Gastroesophageal sphincter (tissue), 4 donors: ENCODE measurements at places on chromosomes 6 and 20.
A peak's percentile ranks its signal among the peaks of the same experiment; 100 is the strongest.

- H3K27me3 ChIP-seq, result no peaks in the 10 kb centered on the region
- H3K27ac ChIP-seq, result no peak overlapping the region
- H3K36me3 ChIP-seq, result peaks cover 28% of the 10 kb centered on the region
Measured at GRCh38 chr6:89154131-89154530, 8.3 kb downstream of the PM20D2 start.

DNA sequence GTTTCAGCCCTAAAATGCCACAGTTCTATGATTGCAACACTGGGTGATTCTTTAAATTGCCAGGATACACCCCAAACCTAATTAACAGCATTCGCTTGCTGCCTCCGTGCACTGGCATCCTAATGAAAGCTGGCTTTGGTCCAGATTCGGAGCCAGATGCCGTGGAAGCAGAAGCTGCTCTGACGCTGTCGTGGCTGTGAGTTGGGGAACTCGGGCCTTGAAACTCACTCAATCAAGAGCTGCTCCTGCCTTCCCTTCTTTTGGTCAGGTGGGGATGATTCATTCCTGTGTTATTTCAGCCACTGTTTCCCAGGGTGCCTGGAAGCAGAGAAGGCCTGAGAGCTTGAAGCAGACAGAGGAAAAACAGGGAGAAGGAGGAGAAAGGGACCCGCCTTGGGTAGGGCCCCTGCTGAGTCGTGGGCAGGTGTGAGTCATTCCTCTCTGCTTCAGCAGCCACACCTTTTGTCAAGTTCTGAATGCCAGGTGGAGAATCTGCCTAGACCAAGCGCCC, 36.2 kb upstream of the DSP start:
- no peaks in the 10 kb centered on the region for H3K36me3 ChIP-seq
- H3K27ac ChIP-seq, result no peak overlapping the region
- H3K27me3 ChIP-seq, result peaks cover 15% of the 10 kb centered on the region
- no peak for ATAC-seq

GRCh38 chr6:89928604-89929003, 34.3 kb downstream of the GJA10 start:
- H3K4me1 ChIP-seq, result no peaks in the 10 kb centered on the region
- ATAC-seq, result no peak
- H3K4me3 ChIP-seq, result no peak overlapping the region
- H3K36me3 ChIP-seq, result peaks cover 9% of the 10 kb centered on the region

- H3K4me3 ChIP-seq, result no peak overlapping the region
- ATAC-seq, result no peak
- H3K27me3 ChIP-seq, result peaks cover 95% of the 10 kb centered on the region
- H3K36me3 ChIP-seq, result no peaks in the 10 kb centered on the region
- no peak overlapping the region for H3K27ac ChIP-seq
- H3K4me1 ChIP-seq, result no peaks in the 10 kb centered on the region
Measured at GRCh38 chr6:27650620-27651370, 177.9 kb upstream of the ZNF184 start.

- no peak overlapping the region for H3K27ac ChIP-seq
- H3K4me3 ChIP-seq, result no peak overlapping the region
- no peaks in the 10 kb centered on the region for H3K27me3 ChIP-seq
- ATAC-seq, result no peak
- no peaks in the 10 kb centered on the region for H3K4me1 ChIP-seq
- no peaks in the 10 kb centered on the region for H3K36me3 ChIP-seq
Measured at GRCh38 chr6:162708971-162709370, 18.6 kb downstream of the PRKN start.

GRCh38 chr6:156948807-156949206, 171.6 kb downstream of the ARID1B start:
- no peak for ATAC-seq
- no peak overlapping the region for H3K4me3 ChIP-seq
- H3K27me3 ChIP-seq, result no peaks in the 10 kb centered on the region

- no peak overlapping the region for H3K27ac ChIP-seq
- peaks cover 14% of the 10 kb centered on the region for H3K4me1 ChIP-seq
- H3K36me3 ChIP-seq, result no peaks in the 10 kb centered on the region
- no peak overlapping the region for H3K4me3 ChIP-seq
- ATAC-seq, result no peak
Measured at GRCh38 chr6:37788259-37788658, 31.3 kb upstream of the ZFAND3 start.

DNA sequence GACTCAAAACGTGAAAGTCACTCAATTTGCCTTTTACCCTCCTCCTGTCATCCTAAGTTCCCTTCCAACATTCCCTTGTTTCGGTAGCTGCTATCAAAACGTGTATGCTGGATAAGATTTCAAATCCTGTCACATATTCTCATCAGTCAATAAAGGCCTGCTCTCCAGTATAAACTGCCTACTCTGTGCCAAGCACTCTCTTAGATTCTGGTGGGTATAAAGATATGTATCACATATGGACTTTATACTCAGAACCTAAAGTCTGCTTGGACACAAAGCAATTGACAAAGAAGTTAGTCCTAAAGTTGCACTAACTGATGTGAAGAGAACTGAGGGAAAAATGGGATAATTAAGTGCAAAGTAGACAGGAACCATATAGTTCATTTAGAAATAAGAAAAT, 476.6 kb upstream of the MARCKS start:
- no peaks in the 10 kb centered on the region for H3K36me3 ChIP-seq
- no peak overlapping the region for H3K4me3 ChIP-seq
- H3K27me3 ChIP-seq, result no peaks in the 10 kb centered on the region
- no peaks in the 10 kb centered on the region for H3K4me1 ChIP-seq
- H3K27ac ChIP-seq, result no peak overlapping the region

- ATAC-seq, result no peak
- H3K4me1 ChIP-seq, result peaks cover 3% of the 10 kb centered on the region
- H3K36me3 ChIP-seq, result no peaks in the 10 kb centered on the region
- H3K27ac ChIP-seq, result no peak overlapping the region
- no peak overlapping the region for H3K4me3 ChIP-seq
Measured at GRCh38 chr6:142856624-142857232, 88.2 kb downstream of the HIVEP2 start.

DNA sequence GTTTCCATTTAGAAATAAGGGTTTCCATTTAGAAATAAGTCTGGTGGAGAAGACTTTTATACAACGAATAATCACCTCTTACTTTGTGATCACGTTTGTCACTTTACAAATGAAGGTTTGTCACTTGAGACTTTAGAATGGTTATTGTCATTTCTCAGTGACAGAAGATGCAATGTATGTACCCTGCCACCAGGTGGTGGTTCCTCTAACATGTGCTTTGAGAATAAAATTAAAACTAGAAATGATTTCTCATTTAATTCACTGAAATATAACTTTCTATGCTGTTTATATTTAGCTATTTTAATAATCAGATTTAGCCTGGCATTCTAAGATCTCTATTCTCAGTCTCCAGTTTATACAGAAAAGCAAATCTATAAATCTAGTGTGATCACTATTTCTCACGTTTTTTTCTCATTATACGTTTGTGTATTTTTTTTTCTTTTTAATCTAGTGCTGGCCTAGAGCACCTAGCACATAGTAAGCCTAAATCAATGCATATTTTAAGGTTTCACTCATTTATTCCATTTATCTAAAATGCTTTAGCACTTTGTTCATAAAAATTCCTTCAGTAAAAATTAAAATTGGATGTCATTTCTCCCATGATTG, 57.4 kb upstream of the TFAP2D start:
- H3K36me3 ChIP-seq, result no peaks in the 10 kb centered on the region
- no peak overlapping the region for H3K27ac ChIP-seq
- H3K4me3 ChIP-seq, result no peak overlapping the region
- no peaks in the 10 kb centered on the region for H3K4me1 ChIP-seq
- no peaks in the 10 kb centered on the region for H3K27me3 ChIP-seq

DNA sequence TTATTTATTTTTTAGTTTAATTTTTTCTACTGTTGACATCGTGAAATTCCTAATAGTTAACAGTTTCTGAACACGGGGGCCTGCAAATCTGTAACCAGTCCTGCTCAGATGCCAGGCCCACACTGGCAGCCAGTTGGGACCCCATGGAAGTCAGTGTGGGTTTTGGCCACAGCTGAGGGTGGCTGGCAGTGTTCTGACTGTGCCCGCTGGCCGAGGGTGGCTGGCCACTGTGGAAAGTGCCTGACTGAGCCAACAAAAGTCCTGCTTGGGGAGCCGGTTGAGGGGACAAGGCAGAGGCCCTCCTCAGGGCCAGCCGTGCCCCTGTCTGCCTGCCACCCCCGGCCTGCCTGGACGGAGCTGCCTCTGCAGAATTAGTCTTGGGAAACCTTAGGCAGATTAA, 4.1 kb upstream of the PMEPA1 start:
- H3K27me3 ChIP-seq, result no peaks in the 10 kb centered on the region
- peaks cover 11% of the 10 kb centered on the region for H3K4me1 ChIP-seq
- H3K4me3 ChIP-seq, result no peak overlapping the region
- no peaks in the 10 kb centered on the region for H3K36me3 ChIP-seq
- ATAC-seq, result no peak
- peak overlapping the region; percentile 95 for H3K27ac ChIP-seq

GRCh38 chr20:327186-328026, 2.1 kb downstream of the SOX12 start:
- peak overlapping the region; percentile 97 for H3K27ac ChIP-seq
- H3K4me1 ChIP-seq, result no peaks in the 10 kb centered on the region
- no peaks in the 10 kb centered on the region for H3K36me3 ChIP-seq
- ATAC-seq, result peak; percentile 36
- H3K27me3 ChIP-seq, result no peaks in the 10 kb centered on the region

DNA sequence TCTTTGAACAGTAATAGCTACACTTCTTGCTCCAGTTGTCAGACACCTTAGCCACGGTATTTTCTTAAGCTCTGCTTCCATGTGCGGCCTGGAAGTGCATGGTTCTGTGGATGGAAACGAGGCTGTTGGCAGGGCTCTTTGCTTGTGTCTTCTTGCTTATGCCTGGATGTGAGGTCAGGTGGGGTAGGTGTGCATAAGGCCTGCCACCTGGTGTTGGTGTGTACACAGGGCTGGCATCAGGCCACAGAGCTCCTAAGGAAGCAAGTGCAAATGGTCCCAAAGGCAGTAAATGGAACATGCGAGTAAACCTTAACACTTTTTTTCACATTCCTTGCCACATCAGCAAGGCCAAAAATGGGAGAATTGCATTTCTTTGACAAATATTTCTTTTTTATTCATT, 158.1 kb upstream of the GMDS start:
- no peak overlapping the region for H3K4me3 ChIP-seq
- H3K27me3 ChIP-seq, result no peaks in the 10 kb centered on the region
- no peak for ATAC-seq
- H3K27ac ChIP-seq, result no peak overlapping the region

- H3K36me3 ChIP-seq, result no peaks in the 10 kb centered on the region
- no peak overlapping the region for H3K27ac ChIP-seq
- no peak for ATAC-seq
- H3K4me3 ChIP-seq, result no peak overlapping the region
Measured at GRCh38 chr6:129801909-129802308, 59.2 kb downstream of the TMEM244 start.

GRCh38 chr6:27694547-27694874, 217.7 kb downstream of the OR2B2 start:
- H3K27ac ChIP-seq, result no peak overlapping the region
- H3K4me1 ChIP-seq, result no peaks in the 10 kb centered on the region
- peaks cover 64% of the 10 kb centered on the region for H3K27me3 ChIP-seq

DNA sequence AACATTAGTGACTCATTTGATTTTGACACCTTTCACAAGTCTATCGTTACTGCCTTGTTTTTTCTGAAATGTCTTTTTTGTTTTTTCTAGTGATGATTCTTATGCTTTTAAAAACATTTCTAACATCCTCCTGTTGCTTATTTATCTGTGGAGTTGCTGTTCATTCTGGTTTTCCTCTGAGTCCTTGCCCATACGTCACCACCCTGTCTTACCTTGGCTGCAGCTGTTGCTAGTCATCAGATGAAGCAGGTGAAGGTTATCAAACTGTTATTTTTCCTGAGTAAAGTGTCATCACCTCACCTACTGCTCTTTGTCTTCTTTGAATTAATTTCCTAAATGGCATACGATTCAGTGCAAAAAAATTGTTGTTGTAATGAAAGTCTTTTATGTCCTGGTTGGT, 376.6 kb downstream of the GRIK2 start:
- ATAC-seq, result no peak
- H3K36me3 ChIP-seq, result no peaks in the 10 kb centered on the region
- H3K27ac ChIP-seq, result no peak overlapping the region
- H3K27me3 ChIP-seq, result no peaks in the 10 kb centered on the region

- no peak overlapping the region for H3K4me3 ChIP-seq
- ATAC-seq, result no peak
- no peaks in the 10 kb centered on the region for H3K27me3 ChIP-seq
- H3K4me1 ChIP-seq, result peaks cover 49% of the 10 kb centered on the region
Measured at GRCh38 chr6:53043581-53043980, 21.6 kb upstream of the FBXO9 start.

DNA sequence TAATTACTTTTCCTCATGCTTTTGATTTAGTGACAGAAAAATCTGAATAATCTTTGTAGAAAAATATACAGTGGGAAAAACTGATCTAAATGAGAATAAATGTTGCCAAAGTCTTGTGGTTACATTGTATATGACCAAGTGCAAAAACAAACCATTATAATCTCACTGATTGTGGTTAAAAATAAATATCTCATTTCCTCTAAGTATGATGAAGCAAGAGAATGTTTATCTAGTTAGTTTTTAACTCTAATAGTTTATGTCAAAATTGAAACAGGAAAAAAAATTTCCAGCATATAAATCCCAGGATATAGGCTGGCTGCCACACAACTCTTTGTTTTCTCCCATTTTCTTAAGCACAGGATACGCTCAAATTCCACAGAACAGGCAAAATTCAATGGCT, 392.7 kb upstream of the ID4 start:
- no peaks in the 10 kb centered on the region for H3K36me3 ChIP-seq
- ATAC-seq, result no peak
- no peak overlapping the region for H3K4me3 ChIP-seq

GRCh38 chr6:38068854-38069590, 249.5 kb downstream of the ZFAND3 start:
- H3K36me3 ChIP-seq, result no peaks in the 10 kb centered on the region
- H3K27me3 ChIP-seq, result no peaks in the 10 kb centered on the region

- no peaks in the 10 kb centered on the region for H3K27me3 ChIP-seq
- no peak for ATAC-seq
- H3K4me1 ChIP-seq, result peaks cover 26% of the 10 kb centered on the region
- no peaks in the 10 kb centered on the region for H3K36me3 ChIP-seq
- H3K4me3 ChIP-seq, result no peak overlapping the region
- H3K27ac ChIP-seq, result no peak overlapping the region
Measured at GRCh38 chr6:22929311-22929985, 360.1 kb downstream of the HDGFL1 start.

DNA sequence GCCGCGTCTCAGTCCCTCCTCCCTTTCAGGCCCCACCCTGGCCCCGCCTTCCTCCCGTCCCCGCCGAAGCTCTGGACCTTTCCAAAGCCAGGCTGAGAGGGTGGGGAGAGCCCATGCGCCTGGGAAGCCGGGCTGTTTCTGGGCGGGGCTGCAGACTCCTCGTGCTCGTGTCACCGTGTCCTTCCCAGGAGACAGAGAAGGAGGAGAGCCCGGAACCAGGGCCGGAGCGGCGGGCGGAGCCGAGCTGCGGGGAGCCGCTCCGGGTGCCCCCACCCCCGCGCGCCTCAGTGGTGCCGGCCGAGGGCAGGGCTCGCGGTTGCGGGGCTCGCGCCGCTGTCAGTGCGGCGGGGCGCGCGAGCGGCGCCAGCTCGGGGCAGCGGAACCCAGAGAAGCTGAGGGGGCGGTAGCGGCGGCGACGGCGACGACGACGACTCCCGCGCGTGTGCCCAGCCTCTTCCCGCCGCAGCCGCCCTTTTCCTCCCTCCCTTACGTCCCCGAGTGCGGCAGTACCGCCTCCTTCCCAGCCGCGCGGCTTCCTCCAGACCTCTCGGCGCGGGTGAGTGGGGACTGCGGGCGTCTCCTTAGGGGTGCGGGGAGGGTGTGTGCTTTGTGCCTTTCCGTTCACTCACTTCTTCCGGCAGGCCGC, at the start of gene RALY:
Gene RALY, plus strand, starts transcription at position 336 of the 646 bp plus-strand sequence. CDS start 78,164 bp downstream, outside the sequence.
- no peaks in the 10 kb centered on the region for H3K27me3 ChIP-seq
- H3K27ac ChIP-seq, result peak within 1 kb of the TSS; percentile 88
- peak within 1 kb of the TSS; percentile 88 for H3K4me3 ChIP-seq
- ATAC-seq, result peak; percentile 89
- H3K4me1 ChIP-seq, result peaks cover 4% of the 10 kb centered on the region
